ENCODE measurements at places on chromosomes 11 and 22.

GRCh38 chr11:59710136-59710847 is 3.4 kb downstream of the OR10V1 start:
- DNase-seq: no peak

GRCh38 chr22:19802894-19803735 is 42.5 kb downstream of the TBX1 start:
- no peak for DNase-seq

DNA sequence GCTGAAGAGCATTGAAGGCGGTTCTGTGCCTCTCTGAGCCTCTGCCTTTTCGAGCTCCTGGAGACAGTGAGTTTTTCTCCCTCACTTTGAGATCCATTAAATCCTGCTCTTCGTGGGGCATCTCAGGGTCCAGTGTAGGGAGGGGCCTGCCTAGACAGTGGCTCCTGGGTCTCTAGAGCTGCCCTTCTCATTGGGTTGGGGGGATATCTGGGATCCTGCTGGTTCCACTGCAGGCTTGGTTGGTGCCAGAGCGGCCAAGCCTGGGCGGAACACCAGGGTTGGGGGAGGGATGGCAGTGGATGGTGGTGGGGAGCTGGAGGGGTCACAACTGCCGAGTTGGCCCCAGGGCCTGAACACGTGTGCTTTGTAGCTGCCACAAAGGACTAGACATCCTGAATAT is 52.2 kb upstream of the CARS1 start:
- no peak for DNase-seq

DNA sequence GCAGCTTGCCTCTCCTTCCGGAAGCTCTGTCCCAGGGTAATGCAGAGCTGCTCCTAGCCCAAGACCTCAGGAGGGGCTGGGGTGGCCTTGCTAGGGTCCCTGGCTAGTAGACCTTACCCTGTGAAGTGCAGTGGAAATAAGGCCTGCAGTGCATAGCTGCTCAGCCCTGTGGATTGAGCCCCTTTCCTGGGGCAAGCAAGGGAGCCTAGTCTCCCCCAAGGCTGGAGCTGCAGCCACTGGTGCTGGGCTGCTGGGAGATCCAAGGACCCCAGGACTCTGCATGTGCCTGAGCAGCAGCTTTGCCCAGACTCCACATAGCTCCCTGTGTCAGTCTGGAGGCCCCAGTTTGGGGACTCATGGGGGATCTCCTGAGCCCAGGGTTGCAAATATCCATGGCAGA is 57.9 kb downstream of the FANCF start:
- no peak for DNase-seq

DNA sequence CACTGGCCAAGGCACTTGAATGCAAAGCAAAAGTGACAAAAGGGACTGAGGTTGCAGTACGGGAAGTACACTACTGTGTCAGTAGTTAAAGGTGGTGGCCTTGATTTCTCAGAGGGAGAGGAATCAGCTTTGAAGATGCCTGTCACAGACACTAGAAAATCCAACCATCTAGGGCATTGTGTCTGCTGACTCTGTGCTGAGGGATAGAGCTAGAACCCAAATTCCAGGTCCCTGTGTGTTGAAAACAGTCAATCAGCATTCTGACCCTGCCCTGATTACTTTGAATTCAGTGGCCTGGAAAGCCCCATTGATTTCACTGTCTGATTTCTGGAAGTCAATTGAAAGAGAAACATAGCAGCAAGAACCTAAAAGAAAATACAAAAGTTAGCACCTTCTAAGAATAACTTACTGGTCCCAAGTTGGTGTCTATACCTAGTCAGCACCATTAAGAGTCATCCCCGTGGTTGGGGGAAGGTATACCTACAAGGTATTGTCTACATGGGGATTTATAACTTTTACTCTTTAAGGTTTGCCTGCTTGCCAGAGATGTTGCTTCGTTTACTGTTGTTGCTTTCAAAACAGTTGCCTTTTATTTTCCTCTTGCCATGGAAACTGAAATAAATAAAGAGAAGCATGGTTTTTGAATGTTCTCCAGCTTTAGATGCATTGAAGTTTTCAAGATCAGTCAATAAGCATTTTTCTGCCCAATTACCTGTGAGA is 97.3 kb downstream of the PDHX start:
- peak; percentile 61 for DNase-seq

GRCh38 chr11:126601550-126602215 is 246.2 kb downstream of the ST3GAL4 start:
- DNase-seq: no peak

DNA sequence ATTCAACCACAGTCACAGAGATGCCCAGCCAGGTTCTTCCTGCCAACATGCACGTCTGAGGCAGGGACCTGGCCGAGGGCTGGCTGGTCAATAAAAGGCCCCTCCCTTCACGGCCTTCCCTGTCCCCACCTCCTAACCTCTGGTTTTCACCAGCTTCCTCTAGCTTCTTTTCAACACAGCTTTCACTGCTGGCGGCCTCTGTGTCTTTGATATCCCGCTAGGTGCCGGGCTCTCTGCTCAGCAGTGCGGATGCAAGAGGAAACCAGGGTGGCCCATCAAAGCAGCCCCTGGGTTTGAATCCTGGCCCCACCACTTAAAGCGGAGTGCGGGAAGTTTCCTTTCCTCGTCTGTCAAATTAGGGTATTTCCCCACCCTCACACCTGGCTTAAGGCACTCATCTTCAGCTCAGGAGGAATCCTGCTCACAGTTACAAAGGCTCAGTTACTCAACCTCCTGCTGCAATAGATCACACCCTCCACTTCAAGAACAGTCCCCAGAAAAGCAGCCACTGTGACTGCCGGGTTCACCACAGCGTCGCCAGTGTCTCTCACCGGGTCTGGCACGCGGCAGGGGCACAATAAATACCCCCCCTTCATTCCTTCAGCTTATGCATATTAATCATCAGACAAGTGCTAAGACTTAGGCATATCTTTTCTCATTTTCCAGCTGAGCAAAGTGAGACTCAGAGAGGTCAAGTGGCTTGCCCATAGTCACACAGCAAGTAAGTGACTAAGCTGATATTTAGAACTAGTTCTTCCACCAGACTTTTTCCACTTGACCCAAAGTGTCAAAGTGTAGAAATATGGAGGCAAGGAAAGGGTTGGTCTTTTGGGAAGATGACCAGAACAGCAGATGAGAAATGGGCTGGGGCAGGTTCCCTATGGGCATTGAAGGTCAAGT is 45.7 kb downstream of the TXN2 start:
- peak; percentile 82 for DNase-seq

DNA sequence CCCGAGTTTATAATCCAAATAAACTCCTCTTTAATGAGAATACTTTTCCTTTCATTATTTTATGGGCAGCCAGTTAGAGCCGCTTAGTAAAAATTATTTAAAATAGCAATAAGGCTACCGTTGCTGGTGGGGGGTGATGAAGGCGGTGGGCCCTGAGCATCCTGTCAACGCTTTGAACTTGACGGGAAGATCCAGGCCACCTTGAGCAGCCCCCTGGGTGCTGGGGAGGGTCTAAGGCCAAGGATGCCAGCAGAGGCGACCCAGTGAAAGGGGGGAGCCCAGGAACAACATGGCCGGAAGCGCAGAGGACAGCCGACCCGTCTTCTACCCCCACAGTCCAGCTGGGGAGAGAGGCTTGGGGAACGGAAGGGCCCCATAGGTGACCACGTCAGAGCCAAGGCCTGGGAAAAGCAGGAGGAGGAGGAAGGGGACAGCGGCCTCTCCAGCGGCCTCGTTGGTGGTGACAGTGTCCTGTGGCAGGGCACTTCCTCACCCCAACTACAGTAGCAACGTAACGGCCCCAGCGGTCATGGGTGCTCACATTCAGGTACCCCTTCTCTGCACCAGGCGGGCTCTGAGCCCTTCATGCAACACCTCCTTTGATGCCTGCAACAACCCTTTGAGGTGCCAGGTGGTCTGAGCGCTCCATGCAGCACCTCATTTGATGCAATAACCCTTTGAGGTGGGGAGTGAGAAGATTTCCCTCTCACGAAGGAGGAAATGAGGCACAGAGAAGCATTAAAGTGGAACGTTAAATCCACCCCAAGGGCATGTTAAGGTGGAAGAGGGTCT is 695.3 kb downstream of the TBC1D22A start:
- DNase-seq: no peak

- peak; percentile 94 for DNase-seq
These were observed 6.5 kb upstream of the APOBEC3H start for GRCh38 chr22:39090426-39091064.

DNA sequence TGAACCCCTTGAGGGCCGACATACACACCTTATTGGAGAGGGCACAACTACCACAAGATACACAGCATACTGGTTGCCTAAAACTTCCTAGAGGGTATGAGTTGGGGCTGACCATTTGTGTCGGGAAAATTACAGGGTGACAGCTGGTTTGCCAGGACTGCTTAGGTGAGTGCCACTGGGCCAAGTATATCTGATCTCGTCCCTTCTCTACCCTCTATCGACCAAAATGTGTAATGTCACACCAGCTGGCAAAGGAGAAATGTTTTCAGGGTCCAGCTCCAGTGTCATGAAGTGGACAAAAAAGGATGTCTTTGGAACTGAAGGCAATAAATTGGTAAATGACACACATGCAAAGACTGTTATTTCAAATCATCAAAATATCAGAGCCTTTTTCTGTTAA is 126.1 kb downstream of the PGR start:
- DNase-seq: no peak

DNA sequence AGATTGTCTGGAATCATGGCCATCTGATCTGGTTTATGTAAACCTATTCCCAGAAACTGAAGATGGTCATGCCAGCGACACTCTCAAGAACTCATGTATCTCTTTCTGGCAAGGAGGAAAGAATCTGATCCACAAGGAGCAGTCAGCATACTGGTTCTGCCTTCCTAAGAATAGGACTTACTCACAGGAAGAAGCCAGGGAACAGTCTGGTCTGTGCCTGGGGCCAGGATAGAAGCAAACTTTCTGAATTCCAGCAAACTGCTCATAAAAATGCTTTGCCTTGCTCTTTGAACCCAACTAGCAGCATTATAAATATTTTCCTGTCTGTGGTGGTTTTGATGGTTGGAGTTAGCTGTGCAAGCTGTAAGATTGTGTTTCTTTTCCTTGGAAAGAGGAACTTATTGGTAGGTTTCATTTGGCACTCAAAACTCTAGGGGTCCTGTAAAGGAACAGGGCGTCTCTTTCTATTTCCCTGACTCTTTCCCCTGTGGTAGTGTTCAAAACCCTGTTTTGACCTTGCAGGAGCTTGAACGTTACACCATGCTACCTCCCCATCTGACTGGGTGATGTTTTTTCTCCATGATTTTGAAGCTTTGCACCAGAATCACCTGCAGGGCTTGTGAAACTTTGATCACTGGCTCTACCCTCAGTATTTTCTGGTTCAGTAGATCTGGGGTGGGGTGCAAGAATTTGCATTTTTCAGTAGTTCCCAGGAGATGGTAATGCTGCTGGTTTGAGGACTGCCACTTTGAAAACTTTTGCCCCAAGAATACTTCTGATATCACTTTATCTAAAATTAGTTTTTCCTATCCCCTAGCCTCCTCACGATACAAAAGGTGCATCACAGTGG is 627.8 kb upstream of the ANO5 start:
- DNase-seq: no peak

DNA sequence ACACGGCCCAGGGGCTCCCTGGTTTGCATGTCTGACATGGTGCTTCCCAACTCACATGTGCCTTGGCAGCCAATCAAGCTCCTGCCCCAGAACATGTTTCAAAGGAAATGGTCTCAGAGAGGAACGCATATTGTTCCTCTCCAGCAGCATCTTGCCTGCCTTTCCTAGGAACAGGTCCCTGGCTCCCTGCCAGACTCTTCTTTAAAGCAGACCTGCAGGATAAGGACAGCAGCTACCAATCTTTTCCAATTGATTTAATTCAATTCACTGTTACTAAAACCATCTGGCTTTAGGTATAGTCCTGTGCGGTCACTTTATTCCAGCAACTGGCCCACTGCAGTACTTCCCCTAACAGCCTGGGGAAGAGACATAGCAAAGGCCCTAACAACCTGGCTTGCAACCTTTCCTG is 79.9 kb downstream of the AMBRA1 start:
- no peak for DNase-seq

GRCh38 chr11:134196756-134197155 is 27.0 kb downstream of the NCAPD3 start:
- DNase-seq: no peak

- peak; percentile 20 for DNase-seq
These were observed 9.2 kb downstream of the HRAS start for GRCh38 chr11:526192-526591.

GRCh38 chr11:8717544-8717875 is 34.9 kb downstream of the RPL27A start:
- no peak for DNase-seq

DNA sequence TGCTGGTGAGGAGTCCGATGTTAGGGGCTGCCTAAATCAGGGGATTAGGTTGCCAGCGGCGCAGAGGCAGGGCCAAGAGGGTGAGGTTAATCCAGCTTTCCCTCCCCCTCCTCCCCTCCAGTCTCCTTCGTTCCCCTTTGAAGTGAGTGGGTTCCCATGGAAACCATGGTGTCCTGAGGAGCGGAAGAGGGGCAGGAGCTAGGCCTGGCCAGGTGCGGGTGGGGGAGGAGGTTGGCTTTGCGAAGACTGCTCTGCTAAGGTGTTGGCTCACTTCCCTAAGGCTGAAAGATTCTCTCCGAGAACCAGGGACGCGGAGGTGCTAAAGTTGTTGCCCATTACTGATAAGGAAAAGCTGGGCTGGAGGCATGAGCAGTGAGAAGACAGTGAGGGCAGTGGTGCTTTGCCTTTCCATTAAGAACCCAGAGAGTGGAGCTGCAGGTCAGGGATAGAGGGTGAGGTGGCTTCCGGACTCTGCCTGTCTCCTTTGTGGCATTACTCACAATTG is 124.6 kb downstream of the FEZ1 start:
- DNase-seq: no peak

DNA sequence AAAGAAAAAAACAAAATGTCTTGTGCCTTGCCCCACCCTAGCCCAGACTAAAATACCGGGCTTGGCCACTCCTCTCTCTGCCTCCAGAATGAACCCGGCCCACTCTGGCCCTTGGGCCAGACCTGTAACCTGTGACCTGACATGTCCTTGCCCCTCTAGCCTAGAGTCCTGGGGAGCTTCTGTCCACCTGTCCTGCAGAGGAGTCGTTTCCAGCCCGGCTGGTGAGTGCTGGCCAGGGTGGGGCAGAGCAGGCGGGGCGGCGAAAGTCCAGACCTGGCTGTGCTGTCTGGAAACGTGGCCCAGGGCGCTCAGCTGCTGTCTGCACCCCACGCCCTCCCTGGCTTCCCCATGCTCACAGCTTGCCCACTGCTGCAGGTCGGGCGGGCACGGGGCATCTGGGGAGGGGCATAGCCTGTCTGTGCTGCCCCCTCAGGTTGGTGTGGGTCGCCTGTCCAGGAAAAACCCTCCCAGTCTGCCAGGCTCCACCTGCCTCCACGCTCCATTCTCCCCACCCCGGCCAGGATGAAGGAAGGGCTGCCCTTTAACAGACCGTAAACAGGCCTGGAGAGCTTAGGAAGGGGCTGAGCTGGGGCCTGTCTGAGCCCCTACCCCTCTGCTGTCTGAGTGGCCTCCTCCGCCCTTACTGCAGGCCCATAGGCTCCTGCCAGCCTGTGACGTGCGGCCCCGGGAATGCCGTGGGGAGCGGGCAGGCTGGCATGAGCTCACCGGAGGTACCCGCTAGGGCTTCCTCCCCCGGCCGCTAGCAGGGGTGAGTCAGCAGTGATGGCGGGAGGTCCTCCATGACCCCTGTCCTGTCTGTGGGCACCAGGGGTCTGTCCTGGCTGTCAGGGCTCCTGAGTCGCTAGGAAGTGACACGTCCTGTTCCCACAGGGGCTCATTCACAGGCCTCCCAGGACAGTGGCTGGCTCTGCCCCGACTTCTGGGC is 1.9 kb downstream of the CD151 start:
- no peak for DNase-seq

GRCh38 chr11:107876141-107876540 is 17.6 kb upstream of the SLC35F2 start:
- no peak for DNase-seq

GRCh38 chr11:46504817-46505613 is 88.8 kb downstream of the AMBRA1 start:
- DNase-seq: no peak

Measured in CD4-positive, alpha-beta memory T cell (primary cell).